ENCODE measurements at places on chromosomes 1 and 21.

GRCh38 chr1:213061263-213061662, 10.2 kb downstream of the RPS6KC1 start:
- no peak for DNase-seq

DNA sequence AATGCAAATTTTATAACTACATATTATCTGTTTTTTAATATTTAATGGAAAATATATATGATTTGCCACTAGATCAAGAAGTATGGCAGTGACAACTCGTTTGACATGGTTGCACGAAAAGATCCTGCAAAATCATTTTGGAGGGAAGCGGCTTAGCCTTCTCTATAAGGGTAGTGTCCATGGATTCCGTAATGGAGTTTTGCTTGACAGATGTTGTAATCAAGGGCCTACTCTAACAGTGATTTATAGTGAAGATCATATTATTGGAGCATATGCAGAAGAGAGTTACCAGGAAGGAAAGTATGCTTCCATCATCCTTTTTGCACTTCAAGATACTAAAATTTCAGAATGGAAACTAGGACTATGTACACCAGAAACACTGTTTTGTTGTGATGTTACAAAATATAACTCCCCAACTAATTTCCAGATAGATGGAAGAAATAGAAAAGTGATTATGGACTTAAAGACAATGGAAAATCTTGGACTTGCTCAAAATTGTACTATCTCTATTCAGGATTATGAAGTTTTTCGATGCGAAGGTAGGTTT, 556 bp downstream of the IFI44 start:
- no peak for DNase-seq

DNA sequence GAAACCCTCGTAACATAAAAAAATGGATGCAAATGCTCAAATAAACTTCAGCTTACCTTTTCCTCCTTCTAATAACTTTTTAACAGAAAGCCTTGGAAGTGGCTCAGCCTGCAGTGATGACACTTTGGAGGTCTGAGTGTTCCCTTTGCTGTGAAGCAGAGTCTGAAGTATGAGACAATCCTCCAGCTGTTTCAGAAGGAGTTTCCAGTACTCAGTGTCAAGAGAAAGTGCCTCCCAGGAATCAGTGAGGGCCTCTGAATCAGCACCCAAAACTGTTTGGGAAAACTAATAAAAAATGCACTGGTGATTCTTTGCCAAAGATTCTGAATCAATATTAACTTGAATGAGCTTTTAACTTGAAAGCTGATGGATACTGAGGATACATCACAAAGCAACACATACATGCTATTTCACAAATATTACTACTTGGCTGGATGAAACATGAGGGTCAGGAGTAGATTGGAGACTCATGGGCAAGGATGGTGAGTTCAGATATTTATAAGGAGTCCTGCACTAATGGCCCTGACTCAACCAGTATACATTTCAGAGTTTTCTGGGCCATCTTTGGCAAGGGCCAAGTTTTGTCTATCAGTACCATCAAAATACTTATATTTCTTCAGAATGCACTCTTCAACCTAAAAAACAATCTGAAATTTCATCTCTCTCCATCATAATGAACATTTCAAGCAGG, 77.0 kb downstream of the IARS2 start:
- no peak for DNase-seq

- no peak for DNase-seq
These were observed 5.0 kb upstream of the SHCBP1L start for GRCh38 chr1:182957902-182958395.

DNA sequence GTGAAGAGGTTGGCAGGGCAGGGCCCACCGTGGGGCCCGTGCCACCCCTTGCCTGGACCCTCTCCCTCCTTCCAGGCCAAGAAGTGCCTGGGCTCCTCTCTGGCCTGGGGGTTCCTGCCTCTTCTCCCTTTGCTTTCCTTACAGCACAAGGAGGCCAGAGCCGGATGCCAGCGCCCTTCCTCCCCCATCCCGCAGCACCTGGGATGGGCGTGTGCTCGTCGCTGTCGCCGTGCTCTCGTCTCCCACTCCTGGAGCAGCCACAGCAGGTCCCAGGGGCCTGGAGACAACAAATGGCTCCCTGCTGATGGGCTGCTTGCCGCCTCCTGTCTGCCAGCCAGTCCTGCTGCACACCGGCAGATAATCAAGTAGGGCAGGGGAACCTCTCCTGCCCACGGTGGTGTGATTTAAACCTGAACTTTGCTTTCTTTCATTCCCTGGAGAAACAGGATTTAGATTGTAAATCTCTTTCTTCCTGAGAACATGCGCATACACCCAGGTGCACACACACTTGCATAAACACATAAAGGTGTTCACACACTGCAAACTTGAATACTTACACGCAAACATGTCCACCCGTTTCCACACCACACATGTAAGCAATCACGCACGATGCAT, 50.8 kb upstream of the POU3F1 start:
- DNase-seq = no peak

DNA sequence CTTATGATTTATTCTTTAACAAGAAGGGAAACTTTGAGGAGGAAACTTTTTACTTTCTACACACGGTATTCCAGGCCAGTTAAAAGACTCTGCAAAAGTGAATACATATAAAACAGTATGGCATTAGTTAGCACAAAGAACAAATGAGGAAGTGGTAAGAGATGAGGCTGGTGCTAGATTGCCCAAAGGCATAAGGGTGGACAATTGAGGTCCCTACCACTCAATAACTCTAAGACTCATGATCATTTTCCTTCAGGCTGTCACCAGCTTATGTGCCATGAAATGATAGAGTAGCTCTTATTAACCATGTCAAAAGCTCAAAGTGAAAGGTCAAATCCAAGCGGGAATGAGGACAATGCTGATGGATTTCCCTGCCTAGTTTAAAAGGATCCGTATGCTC, 124.5 kb downstream of the TBX15 start:
- no peak for DNase-seq

- no peak for DNase-seq
These were observed 1017.0 kb upstream of the TMPRSS15 start for GRCh38 chr21:19420565-19420964.

DNA sequence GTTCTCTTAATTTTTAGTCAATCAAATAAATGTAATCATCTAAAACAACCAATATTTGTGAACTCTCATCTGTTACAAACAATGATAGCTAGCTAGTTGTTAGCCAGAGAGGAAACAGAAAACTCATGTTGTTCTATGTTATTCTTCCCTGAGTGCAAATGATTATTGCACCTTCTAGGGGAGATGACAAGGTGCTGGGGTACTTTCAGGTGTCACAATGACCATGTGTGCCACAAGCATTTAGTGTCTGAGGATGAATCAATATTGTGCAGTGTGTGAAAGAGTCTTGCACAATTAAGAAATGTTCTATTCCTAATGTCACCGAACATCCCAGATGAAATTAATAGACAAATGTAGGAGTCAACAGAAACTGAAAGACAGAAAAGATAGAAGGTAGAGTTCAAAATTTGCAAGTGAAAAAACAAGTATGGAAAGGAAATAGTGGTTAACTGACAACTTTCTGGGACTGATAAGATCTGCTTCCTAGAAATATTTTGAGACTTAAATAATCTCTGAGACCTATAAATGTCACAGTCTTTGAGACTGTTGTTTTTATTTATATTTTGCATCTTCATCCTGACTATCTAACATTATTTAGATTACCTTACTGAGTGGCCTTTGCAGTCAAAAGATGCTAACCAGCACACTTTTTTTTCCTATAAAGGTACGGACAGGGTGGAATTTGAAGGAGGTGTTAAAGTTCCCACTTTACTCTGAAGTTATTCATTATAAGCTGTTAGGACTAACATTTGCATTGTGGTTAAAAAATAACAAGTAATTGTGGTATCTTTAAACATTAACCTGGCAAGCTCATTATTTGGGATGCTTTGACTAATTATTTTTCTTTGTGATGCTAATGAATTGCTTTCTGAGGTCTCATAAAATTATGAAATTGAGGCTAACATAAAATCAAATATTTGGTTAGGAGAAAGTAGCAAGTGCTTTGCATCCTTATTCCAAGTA, 21.6 kb upstream of the DPYD start:
- no peak for DNase-seq

DNA sequence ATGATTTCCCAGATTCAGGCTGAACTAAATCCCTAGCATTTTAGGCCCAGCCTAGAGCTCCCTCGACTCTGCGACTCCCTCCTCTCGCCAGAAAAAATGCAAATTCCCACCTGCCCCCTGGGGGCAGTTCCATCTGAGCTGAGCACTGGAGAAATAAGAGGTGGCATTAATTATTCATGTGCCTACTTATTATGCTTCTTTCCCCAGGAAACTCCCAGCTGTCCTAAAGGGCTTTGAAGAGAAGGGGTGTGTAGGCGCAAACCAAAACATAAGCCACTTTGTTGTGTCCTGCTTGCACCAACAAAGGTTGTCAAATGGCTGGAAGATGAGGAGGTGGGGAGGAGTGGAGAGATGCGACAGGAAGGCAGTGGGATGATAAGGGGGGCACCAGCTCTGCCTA, 41.4 kb upstream of the GOLT1A start:
- DNase-seq = no peak

GRCh38 chr1:224431726-224432125, 2.9 kb downstream of the WDR26 start:
- no peak for DNase-seq

GRCh38 chr21:32320726-32321125, 22.1 kb downstream of the MRAP start:
- DNase-seq = no peak

GRCh38 chr1:216064643-216065042, 358.6 kb downstream of the USH2A start:
- DNase-seq = no peak

DNA sequence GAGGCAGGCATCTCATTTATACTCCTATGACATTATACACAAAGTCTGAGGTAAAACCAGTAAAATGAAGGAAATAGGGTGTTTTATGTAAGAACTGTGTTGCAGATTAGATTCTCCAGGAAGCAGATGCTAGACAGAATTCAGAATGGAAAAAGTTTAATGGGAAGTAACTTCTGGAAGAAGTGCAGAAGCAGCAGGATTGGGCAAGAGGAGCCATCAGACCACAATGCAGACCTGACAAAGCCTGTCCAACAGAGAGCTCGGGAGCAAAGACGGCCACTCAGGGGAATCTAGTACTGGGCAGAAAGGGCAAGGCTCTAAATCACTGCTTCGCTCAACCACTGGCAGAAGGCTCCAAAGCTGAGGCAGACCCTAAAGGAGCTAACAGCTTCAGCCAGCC, 33.7 kb downstream of the FBXO42 start:
- no peak for DNase-seq

- DNase-seq = no peak
These were observed 123.9 kb upstream of the KRTAP19-8 start for GRCh38 chr21:31162079-31162699.

DNA sequence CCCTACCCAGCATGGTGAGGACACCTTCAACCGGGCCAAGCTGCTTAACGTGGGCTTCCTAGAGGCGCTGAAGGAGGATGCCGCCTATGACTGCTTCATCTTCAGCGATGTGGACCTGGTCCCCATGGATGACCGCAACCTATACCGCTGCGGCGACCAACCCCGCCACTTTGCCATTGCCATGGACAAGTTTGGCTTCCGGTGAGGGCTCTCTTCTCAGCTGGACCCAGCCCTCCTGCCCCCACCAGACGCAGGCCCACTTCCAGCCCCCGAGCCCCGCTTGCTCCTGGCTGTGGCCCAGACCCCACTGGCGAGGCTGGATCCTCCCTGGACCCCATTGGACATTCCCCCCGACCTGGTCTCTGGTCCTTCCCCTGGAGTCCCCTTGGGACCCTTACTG, 5.8 kb downstream of the B4GALT2 start:
- DNase-seq = no peak

- no peak for DNase-seq
These were observed 37.2 kb upstream of the PGBD5 start for GRCh38 chr1:230463326-230463725.
